ENCODE measurements at places on chromosomes 16 and 17.

GRCh38 chr17:8386841-8387240 is 3.8 kb upstream of the RPL26 start:
- no peak for DNase-seq

DNA sequence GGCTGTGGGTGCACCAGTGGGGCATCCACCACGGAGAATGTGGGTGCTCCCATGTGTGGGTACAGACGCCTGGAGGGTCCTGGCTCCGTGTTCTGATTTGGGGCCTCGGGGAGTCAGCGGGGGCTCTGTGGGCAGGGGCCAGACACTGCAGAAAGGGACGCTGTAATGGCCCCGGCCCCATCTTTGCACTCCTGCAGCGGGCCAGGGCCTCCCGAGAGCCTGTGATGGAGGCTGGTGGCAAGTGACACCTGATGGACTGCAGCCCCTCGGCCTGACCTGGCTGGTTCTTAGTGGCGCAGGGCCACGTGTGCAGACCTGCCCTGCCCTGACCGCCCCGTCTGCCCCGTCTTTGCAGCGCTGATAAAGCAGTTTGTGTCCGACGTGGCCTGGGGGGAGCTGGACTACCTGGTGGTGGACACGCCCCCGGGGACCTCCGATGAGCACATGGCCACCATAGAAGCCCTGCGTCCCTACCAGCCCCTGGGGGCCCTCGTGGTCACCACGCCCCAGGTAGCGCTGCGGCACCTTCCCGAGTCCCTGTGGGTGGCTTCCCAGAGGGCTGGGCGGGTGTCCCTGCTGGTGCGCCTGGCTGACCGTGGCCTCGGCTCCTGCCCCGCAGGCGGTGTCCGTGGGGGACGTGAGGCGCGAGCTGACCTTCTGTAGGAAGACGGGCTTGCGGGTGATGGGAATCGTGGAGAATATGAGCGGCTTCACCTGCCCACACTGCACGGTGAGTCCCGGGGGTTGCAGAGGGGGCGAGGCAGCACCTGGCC is 4.7 kb downstream of the NUBP2 start:
- DNase-seq: no peak

DNA sequence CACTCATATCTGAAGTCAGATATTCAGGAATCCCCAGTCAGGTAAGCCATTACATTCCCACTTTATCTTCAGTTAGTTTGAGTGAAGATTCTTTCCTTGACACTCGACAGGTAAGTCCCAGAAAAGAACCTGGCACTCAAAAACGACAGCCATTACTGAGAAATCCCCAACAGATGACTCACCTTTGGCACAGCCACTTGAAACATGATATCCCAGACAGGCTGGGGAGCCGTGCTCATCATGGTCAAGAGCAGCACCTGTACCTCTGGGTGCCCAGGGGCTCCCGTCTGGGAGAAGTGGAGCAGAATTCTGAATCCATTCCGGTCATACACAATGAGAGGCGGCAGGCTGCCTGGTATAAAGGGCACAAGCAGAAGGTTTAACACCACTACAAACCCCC is 16.8 kb upstream of the COG7 start:
- DNase-seq: no peak

DNA sequence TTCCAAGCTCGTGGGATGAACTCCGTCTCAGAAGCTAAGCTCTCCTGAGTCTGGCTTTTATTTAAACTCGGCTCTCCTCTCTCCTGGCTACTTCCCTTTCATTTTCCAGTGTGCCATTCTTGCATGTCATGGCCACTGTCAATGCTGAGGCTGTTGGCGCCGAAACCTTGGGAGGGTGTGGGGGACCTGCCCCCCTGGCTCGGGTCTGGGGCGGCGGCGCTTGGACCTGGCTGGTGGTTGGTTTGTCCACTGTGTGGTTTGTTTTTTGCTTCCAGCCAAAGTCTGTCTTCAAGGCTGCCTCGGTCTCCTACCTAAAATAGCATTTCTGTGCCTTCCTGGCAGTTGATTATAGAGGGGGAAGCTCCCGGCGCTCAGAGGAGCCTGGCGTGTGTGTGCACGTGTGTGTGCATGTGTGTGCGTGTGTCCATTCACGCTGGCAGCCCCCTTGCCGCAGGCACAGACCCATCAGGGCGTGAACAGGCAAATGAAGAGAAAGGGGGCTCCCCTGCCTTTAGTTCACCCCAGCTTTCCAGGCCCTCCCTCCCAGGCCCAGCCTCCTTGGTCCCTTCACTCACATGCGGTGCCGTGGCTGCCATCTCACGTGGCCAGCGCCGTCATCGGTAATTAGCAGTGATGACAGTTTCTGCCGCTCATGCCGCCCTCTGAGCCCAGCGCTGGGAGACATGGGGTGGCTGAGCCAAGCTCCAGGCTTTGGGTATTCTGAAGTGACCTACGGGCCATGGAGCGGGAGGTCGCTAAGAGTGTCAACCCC is 179.9 kb downstream of the SEC14L1 start:
- DNase-seq: no peak

- no peak for DNase-seq
Observed at GRCh38 chr16:90026135-90026534, 6.9 kb upstream of the DBNDD1 start.

DNA sequence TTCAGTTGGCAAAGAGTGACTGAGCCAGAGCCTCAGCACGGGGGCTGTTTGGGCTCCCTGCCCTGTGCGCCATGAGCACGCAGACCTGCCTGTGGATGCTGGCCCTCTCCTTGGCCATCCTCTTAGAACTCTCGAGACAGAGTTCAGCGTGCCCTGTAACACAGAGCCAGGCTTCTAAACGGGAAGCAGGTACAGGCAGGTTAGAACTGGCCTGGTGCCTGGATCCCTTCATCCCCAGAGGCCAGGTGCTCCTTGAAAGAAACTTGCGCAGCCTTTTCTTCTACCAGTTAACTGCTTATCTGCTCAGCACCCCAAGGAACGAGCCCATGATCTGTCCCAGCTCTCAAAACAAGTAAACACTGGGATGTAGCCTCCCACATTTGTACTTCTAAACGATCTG is 6.9 kb downstream of the CCNF start:
- no peak for DNase-seq

DNA sequence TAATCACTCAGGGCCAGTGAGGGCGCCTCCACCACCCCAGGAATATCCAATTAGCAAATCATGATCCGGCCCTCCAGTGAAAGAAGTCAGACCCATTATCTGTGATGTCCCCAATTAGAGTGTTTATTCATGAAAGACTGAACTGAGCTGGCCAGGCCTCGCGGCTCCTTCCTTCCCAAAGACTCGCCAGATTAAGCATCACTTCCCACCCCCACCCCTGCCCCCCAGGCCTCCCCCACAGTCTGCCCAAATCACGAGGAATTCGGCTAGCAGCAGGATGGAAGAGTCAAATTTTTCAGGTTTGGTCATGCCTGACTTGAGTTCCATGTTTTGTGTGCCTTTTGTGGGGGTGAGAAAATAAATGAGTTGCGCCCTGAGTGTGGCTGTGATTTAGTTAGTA is 298.4 kb upstream of the SALL1 start:
- DNase-seq: no peak

- DNase-seq: no peak
Observed at GRCh38 chr16:10923146-10923649, 19.1 kb downstream of the DEXI start.

- DNase-seq: no peak
Observed at GRCh38 chr17:17572010-17572785, 19.3 kb downstream of the PEMT start.

DNA sequence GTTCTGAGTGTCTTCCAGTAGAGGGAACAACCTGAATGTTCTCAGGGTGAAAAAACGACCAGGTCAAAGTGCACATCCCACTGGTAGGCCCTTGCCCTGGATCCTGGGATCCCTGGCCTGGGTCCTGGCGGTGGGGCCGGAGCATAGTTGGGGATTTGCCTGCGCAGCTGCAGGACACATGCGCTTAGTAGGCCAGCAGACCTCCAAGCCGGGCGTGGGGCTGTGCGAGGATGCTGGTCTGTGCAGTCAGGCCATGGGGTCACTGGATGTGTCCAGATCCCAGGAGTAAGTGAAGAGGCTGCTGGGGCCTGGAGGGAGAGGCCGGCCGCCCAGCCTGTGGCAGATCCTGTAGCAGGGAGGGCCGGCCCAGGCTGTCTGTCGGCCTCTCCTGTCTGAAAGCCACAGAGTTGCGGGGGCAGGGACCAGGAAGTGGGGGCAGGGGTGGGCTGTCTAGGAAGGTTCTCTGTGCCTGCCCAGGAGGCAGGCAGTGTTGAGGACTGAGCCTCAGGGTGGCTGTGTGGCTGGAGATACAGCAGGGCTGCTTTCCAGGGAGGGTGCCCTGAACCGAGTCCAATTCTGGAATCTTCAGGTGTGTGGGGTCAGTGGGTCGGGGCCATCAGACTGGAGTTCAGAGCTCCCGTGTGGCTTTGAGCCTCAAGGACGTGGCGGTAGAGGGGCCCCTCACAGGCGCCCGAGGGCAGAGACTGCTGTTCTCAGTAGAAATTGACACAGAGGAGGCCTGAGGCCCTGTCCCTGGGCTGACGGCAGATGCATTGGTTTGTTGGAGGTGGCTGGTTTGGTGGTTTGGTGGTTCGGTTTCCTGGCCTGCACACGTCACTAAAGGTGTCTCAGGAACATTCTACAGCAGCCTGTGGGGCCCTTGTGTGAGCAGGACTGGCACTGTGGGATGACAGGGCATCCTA is 17.2 kb upstream of the NUDT16L1 start:
- no peak for DNase-seq

DNA sequence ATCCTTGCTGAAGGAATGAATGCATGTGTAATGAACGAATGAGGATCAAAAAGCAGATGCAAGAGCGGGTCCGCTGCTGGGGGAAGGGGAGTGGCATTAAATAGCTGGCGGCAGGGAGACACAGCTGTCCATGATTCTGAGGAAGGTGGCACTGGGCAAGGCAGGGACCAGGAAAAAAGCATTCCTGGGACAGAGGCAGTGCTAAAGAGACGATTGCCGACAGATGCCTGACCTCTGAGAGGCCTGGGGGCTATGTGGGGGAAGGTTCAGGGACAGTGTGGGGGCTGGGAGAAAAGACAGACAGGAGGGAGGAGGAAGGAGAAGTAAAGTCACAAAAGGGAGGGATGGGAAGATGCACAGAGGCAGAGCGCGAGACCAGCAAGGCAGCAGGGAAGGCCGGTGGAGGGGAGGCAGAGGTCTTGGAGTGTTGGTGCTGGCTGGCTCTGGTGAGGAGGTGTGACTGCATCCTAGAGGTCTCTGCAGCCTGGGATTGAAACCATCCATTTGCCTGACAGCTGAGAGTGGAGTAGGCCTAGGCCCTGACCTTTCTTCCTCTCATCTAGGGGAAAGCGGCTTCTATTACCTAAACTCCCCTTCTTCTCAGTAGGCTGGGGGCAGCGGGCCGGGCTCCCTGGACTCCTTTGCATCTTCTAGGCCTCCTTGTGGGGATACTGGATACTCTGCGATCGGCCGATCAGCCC is 109.9 kb downstream of the SDK2 start:
- no peak for DNase-seq

- no peak for DNase-seq
Observed at GRCh38 chr17:58320163-58320558, 8.4 kb downstream of the TSPOAP1 start.

GRCh38 chr17:54368906-54369305 is 531.7 kb upstream of the TOM1L1 start:
- DNase-seq: no peak

DNA sequence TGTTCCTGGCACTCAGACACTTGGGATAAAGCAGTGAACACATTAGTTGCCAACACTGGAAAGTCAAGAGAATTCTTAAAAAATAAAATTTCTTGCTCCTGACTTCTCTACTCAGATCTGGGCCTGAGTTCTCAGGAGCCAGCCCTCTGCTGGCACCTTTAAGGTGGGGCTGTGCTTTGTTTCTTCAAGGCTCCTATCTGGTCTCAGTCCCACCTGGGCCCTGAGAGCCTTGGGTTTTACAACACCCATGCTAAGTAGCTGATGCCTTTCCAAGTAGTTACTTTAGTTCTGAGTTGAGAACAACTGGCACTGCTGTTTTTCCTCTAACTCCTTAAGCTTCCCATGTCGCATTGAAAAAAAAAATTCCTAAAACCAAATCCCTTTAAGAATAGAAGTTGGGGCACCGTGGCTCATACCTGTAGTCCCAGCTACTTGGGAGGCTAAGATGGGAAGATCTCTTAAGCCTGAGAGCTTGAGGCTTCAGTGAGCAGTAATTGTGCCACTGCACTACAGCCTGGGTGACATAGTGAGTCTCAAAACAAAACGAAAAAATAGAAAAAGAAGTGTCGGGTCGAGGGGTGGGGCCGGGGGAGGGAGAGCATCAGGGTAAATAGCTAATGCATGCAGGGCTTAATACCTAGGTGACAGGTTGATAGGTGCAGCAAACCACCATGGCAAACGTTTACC is 16.6 kb downstream of the CHAD start:
- no peak for DNase-seq

- DNase-seq: no peak
Observed at GRCh38 chr17:81831563-81831956, 1.5 kb downstream of the MCRIP1 start.

DNA sequence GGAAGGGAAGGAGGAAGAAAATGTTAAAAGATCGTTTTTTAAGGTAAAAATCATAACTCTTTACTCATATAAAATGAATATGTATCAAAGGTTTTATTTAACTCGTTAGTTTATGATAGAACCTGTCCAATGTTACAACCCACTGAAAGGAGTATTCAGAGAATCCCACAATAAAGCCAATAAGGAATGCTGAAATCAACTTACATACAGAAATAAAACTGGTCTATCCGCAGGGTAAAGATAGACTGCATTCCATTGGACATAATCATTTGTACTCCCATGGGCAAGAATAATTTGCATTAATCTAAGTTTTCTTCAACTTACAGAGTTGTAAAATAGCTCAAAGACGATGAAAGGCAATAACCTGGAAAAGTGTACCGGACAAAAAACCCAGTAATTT is 17.9 kb upstream of the BEAN1 start:
- DNase-seq: no peak

- DNase-seq: no peak
Observed at GRCh38 chr17:55722016-55722736, 488 bp downstream of the TMEM100 start.

- DNase-seq: no peak
Observed at GRCh38 chr16:78693496-78693895, 594.0 kb downstream of the WWOX start.

GRCh38 chr17:80612997-80613731 is 68.5 kb downstream of the RPTOR start:
- DNase-seq: no peak

DNA sequence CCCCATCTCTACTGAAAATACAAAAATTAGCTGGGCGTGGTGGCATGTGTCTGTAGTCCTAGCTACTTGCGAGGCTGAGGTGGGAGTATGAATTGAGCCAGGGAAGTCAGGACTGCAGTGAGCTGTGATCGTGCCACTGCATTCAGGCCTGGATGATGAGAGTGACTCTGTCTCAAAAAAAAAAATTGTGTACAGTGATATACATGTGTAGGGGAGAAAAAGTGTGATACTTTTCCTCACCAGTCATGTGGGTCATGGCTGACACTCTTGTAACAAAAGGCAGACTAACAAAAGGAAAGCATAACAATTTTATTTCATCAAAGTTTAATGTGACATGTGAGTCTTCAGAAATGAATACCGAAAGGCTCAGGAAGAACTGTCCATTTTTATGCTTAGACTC is 2.0 kb upstream of the ABCC12 start:
- no peak for DNase-seq

GRCh38 chr17:46722662-46723285 is 95.7 kb downstream of the WNT3 start:
- DNase-seq: no peak

All from H1 (cell line).